ENCODE measurements at places on chromosomes 12 and 14.

GRCh38 chr12:106088246-106088808, 50.4 kb downstream of the NUAK1 start:
- no peak for DNase-seq

- no peak for DNase-seq
These were observed 571 bp downstream of the ZNF891 start for GRCh38 chr12:133129368-133130037.

DNA sequence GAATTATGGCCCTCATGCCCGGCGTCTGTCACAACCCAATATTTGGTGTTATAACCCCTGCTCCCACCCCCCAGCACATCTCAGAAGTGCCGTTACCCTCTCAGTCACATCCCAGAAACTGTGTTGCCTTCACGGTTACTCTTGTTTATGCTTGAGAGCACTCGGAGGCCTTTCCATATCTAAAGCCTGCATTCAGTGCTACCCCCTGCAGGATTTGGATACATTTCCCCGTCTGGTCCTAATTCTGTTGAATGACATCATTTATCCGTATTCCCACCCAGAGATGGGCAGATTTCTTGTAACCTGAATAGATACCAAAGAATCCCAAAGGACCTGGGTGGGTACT, 19.1 kb upstream of the FOS start:
- no peak for DNase-seq

DNA sequence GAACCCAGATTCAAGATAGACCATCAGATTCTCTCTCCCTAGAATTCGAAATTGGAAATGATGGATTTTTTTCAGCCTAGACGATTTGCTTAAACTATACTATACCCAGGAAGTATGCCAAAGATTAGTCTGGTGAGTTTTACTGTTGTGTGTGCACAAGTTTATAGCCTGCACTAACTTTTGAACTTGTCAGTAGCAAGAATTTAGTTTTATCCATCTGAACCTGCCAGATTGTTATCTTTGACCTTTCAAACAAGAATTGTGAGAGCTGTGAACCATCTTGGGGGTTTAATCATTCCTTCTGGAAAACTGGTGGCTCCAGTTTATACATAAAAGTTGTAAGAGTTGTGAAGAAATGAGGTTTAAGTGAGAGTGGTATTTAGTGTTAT, 243.5 kb upstream of the DAAM1 start:
- no peak for DNase-seq

GRCh38 chr12:56590237-56590830, 39.8 kb downstream of the BAZ2A start:
- no peak for DNase-seq

DNA sequence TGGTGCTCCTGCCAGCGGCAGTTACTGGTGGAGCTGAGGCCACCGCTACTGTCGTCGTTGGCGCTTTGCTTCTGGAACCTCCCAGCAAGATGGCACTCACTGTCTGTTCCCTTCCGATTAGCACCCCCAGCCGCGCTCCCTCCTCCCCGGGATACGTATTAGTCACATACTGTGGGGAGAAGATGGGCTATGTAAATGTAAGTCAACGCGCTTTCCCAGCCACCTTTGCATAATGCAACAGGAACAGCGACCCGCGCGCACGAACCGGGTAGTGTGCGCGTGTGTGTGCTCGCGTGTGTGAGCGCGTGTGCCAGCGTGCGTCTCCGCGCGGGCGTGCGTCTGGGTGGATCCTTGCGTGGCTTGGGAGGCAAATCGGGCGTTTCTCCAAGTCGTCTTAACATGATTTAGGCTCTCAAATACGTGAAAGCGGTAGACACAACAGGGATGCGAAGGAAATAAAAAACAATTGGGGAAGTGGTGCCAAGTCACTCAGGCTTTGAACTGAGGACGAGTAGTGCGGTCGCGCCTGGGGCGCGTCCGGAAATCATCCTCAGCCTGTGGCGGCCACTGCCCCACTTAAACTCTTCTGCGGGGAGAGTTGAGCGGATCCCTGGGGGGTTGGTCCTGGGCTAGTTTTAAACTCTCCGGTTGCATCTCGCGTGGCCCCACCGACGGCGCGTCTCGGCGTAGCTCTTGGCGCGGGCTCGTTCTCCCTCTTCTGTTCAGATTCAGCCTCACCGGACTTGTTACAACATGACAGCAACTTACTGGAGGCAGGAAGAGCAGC, 1.8 kb downstream of the FLRT2 start:
- DNase-seq, result peak; percentile 89

DNA sequence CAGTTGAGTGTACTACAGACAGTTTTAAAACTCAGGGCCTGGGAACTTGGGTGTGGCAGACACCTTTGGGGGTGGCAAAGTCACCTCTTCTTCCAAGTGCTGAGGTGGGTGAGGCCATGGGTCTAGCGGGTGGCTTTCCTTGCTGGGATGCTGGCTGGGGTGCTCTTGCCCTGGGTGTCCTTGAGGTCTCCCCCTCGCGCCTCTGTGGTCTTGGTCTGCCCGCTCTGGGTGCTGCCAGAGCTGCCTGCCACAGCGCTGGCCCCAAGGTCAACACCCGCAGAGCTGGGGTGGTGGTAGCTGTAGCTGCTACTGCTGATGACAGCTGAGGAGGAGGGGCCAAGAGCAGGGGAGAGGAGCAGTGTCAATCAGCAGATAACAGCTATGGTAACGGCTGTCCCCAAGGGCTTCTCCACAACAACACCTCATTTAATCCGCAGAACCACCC, 6.8 kb downstream of the KRT74 start:
- DNase-seq, result no peak

GRCh38 chr12:54349679-54350078, 14.6 kb downstream of the GPR84 start:
- no peak for DNase-seq

DNA sequence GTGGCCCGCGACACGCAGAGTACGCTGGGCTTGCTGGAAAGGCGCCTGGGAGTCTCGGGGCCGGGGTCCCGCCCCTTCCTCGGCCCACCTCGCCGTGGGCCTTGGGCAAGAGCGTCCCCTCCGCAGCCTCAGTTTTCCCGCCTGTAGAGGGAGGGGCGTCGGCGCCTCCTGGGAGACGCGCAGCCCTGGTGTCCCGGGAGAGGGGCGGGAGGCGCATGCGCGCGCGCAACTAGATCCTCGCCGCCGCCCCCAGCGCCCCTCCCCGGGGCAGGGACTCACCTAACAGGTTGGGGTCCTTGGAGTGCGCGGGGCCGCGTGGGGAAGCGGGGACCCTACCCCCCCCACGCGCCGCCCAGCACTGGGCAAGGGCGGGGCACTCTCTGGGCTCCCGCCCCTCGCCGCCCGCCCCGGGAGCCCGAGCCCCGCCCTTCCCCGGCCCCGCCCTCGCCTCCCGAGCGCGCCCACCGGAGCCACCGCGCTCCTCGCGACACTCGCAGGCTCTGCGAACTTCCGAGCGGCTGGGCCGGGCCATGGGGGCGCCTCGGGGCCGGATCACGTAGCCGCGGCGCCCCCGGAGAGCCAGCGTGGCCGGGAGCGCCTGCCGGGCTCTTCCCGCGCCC, at the start of gene KIF26A:
TSS of gene KIF26A (plus strand) at position 490 of the 620 bp plus-strand sequence. CDS start 136 bp downstream, outside the sequence.
- DNase-seq, result no peak

DNA sequence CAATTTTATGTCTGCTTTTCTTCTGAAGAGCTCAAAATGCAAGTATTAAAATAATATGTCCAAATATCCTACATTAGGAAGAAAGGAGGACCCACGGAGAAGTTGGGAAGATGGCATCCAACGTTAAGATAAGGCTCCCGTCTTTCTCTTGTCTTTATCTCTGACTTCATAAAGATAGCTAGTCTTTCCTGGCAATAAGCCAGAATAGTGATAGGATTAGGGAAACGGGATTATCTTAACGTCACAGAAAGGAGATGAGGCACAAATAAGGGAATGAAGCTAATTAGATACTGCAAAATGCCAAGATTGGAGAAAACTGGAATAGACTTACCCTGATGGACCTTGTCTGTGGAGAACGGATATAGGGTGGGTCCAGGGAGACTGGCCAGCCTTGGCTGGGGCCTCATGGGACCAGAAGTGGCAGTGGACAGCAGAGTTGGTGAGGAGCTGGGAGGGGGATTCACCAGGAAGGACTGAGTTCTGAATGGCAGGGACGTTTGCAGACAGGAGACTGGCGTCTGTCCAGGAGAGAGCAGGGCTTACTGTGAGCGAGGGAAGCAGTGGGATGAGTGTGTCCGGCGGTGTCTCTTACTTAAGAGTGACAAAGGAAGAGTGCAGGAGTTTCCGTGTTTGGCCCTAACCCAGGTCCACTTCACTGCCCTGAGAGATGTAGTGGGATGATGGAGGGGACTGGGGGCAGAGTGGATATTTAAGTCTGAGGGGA, 119.9 kb downstream of the CACNA1C start:
- no peak for DNase-seq

DNA sequence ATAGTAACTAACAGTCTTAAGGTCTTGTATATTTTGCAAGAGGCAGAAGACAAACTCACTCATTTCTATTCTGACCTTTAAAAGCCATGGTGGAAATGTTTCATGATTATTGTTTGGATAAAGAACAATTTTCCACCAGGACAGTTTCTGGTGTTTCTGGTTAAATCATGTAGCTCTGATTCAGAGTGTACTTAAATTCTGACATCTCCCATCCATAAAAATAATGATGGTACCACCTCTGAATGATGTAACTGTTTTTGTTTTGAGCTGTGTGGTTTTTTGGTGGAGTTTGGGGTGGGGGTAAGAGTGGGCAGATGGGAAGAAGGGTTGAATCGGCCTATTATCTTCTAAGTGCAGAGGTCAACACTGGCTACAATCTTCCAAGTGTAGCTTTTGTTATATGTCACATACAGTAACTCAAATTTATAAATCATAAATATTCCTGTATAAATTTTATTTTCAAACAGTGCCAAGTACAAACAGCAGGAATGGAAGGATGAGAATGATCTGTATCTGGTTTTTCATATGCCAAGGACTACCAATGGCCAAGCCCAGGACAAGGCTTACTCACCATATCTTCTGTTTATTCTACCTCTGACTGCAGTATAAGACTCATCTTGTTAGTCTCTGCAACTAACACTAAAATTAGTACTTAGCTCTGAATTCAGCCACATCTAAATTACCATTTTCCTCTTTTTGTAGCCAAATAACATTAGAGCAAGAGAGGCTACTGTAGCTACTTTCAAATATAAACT, 108.7 kb downstream of the BCAT1 start:
- DNase-seq, result no peak

GRCh38 chr12:123960029-123960735, 12.4 kb downstream of the CCDC92 start:
- DNase-seq, result no peak

DNA sequence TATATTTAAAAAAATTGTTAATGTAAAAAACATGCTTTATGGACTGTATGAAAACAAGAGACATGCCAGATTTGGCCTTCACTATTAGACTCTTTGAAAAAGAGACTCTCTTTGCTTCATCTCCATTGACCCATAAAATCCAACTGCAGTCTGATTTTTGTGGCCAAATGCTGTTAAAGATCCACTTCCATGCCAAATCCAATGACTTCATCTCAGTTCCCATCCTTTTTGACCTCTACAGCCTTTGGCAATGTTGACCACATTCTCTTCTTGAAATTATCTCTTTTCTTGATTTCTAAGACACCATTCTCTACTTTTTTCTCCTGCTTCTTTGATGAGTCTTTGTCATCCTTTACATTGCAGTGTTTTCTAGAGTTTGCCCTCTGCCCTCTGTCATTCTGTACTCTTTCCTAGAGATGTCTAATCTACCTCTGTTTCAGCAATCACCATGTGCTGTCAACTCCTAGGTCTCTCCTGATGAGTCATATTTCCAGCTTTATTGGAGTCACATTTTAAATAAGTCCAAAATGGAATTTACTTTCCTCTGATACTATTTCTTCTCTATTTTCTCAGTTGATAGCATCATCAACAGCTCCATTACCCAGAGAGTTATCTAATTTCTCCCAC, 2.4 kb downstream of the TMPRSS12 start:
- no peak for DNase-seq

GRCh38 chr14:99318959-99319295, 46.9 kb upstream of the BCL11B start:
- no peak for DNase-seq

DNA sequence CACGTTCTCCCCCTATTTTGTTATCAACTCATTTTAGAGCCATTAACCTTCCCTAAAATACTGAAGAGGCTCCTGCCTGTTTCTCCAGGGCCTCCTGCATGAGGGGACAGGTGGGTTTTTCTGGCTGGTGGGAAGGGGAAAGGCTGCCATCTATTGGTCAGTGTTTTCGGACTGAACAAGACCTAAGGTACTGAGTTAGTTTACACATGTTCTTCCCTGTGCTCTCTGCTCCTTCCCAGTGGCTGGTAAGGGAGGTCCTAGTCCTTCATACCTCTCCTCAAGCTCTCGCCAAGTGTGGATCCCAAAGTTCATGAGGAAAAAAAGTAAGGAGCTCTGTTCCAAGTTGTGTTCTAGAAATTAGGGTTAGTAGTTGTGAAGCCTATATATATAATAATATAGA, 357.5 kb downstream of the FSCB start:
- no peak for DNase-seq

DNA sequence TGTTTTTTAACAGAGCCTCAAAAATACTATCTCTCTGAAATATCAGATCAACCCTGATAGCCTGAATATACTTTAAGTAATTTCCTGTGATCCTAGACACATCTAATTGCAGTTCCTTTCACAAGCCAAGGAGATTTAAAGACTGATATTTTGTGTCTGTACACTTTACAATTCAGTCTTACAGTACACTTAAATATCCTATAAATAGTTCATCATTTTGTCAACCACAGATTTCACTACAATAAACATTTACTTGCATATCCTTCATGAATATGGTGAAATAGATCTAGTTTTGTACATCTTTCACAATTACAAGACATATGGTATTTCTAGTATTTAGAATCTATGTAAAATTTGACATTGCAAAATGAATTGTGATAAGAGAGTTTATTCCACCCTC, 161.0 kb downstream of the PAX9 start:
- DNase-seq, result no peak

DNA sequence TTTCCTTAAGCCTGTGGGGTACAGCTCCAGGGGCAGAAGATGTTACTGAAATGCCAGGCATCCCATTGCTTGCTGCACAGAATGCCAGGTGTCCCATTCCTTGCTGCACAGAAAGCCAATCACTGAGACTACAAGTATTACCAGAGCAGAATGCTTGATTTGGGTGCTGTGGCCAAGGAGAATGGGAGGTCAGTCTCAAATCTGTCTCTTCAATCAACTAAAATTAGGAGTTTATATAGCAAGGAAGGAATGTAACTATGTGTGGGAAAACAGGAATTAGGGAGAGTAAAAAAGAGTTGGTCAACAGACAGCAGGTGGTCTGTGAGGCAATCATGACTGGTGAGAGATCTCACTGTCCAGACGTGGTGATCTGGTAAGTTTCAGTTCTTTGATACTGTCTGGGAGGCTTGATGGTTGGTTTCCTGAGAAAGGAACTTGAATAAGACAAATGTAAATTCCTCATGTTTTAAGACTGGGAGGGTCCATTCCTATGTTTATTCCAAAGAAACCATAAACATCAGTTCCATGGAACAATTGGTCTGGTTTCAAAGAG, 31.2 kb upstream of the VASH1 start:
- peak; percentile 22 for DNase-seq

DNA sequence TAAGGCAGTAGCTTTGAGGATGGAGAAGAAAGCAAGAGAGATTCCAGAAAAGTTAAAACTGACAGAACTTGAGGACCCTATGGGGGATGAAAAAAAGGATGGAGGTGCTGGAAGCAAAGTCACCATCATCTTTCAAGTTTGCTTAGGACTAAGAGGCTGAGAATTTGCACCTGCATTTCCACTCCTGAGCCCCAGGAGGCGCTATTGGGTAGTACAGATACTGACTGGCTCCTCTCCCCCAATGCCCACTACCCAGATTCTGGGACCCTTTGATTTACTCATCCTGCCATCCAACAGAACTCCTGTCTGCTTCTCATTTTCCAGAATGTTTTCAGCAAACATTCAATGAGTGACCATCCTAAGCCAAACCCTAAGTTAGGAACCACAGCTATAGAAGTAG, 34.0 kb upstream of the CMKLR1 start:
- DNase-seq, result no peak

GRCh38 chr12:57129889-57130288, 1.6 kb downstream of the LRP1 start:
- no peak for DNase-seq

All from vagina (tissue), 2 donors.